ENCODE measurements at places on chromosomes 2 and 18. TPM values are rescaled to one million over a fixed set of nuclear protein-coding genes. Genes with fewer than 3 reads are reported as not detected.
A peak's percentile ranks its signal among the peaks of the same experiment; 100 is the strongest.

DNA sequence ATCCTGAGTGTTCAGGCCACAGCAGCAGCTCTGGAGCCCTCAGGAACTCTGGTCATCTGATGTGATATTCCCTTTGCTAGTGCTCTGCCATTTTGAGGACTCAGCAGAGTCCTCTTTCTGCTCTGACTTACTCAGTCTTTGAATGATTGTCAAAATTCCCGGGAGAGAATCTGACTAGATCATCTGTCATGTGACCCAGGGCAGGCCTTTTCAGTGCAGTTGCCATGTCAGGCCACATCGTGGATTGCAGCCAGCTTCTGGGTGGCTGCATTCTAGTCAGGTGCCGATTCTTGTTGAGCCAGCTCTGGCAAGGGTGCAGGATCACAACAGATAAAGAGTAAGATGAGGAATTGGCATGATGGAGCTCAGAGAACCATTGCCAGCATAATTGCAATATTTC is 795.6 kb downstream of the CPS1 start:
- no peak for DNase-seq

IL1B gene
- total RNA-seq = not detected

GRCh38 chr18:26073758-26074157 is 16.7 kb downstream of the SS18 start:
- no peak for DNase-seq

GRCh38 chr2:189835855-189836558 is 51.8 kb downstream of the PMS1 start:
- DNase-seq = no peak

DNA sequence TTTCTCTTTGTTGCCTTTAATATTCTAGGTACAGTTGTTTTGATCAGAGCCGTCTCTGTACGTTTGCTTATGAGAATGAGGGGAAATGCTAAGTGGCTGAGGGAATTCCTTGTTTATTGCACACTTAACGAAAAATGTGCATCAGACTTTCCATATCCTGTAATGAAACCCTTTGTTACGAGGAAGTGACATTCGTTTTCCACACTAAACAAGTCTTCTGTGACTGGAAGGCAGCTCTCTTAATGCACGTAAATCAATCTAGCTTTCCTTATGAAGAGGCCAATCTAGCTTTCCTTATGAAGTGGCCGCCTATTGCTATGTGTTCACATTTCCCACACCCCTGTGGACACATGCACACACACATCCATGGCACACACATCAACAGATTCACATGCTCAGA is 186.2 kb downstream of the SNTG2 start:
- DNase-seq = no peak

- peak; percentile 100 for DNase-seq
These were observed at the start of gene IFT172 for GRCh38 chr2:27489498-27490397. Gene IFT172 (minus strand): TSS chr2:27489743. CDS start chr2:27489653, 90 bp downstream.

CDKL4 gene
- total RNA-seq = 0.24 TPM

KCNE4 gene
- not detected for total RNA-seq

DNA sequence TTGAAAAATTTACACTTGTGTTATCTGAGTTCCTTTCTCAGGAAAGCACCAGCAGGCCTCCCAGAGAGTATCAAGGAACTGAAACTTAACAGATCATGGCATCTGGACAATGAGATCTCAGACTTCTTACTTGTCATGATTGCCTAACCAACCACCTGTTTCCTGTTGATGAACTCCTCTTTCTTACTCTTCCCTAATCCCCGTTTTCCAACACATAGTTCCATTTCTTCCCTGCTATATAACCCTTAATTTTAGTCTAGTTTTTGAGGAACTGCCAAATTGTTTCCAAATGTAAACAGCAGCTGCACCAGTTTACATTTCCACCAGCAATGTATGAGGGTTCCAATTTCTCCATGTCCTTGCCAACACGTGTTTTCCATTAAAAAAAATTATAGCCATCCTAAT is 6.1 kb upstream of the FAM171B start:
- DNase-seq = no peak

- DNase-seq = no peak
These were observed 91.2 kb downstream of the TAF4B start for GRCh38 chr18:26317398-26317797.

DNA sequence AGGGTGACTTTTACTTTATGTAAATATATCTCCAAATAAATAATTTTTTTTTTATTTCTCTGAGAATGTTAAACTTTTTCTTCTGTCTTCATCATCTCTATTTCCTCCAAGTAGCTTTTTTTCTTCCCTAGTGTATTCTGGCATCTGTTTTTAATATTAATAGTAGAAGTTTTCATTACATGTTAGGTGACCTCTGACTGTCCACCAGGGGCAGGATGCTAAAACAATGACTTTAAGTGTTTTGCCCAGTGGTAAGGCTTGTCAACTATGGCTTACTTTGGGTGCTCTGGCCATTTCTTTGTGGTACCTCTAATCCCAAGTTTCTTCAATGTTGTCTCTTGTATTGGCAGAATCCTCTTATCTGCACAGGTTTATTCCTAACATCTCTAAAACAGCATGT is 127.1 kb downstream of the SRBD1 start:
- DNase-seq = peak; percentile 56

SPATA3 gene
- not detected for total RNA-seq

GRCh38 chr2:161379740-161380139 is 36.4 kb upstream of the TBR1 start:
- no peak for DNase-seq

- peak; percentile 82 for DNase-seq
These were observed 214.8 kb downstream of the SP3 start for GRCh38 chr2:173750353-173750801.

LOXHD1 gene
- 0.17 TPM for total RNA-seq

COL4A4 gene
- total RNA-seq = 3.1 TPM

- DNase-seq = no peak
These were observed 29.6 kb upstream of the ITGAV start for GRCh38 chr2:186560254-186560653.

ASPRV1 gene
- total RNA-seq = 1.4 TPM

DNA sequence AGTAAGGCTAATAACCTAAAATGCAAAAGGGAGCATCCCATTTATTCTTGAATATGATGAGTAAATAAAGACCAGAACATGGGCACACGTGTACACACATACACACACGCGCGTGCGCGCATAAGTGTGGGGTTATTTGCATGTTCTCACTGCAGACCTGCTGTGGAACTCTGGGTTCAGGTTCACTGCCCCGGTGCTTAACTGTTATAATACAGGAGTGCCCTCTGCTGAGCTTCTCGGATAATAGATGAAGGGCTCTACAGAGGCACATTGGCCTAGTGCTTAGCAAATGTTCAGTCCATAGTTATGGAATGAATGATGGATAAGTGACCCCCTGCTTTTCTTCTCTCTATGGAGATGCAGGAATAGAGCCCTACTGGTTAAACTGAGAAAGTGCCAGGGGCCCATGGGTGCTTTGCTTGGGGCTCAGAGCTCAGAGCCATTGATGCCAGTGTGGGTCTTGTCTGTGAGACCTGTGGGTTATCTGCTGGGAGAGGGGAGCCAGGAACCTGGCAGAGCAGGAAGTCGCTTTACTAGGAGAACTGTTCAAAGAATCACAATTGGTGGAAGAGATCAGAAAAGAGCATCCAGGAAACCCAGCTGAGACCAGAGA is 3.6 kb upstream of the ARL4C start:
- peak; percentile 78 for DNase-seq

DNAJB2 gene
- 25.5 TPM for total RNA-seq

PCARE gene
- total RNA-seq = not detected

- DNase-seq = peak; percentile 96
These were observed 2.2 kb downstream of the NXPH2 start for GRCh38 chr2:138777996-138778395.

GRCh38 chr2:174682578-174683391 is 81.5 kb downstream of the CHRNA1 start:
- DNase-seq = peak; percentile 82

DNA sequence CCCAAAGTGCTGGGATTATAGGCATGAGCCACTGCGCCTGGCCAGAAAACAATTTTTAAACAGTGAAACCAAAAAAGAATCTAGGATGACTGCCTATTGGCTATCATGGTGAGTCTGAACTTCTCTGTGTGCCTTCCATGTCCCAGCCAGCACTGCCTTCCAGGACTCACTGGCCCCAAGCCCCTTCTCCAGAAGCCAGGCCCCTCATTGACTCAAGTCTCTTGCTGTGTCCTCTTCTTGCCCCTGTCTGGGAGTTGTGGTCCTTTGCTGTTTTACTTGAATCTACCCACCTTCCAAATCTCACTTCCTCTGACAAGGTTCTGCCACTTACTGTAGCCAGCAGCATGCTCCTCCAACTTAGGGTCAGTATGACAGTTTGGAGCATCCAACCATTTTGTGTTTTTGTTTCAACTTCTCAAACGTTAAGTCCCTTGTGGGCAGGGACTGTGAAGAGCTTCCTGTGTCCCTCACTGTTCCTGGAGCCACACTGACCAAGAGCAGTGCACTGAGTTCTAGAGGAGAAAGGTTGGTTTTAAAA is 41.7 kb downstream of the ST3GAL5 start:
- no peak for DNase-seq

GRCh38 chr2:95075440-95076132 is 46.0 kb downstream of the MRPS5 start:
- no peak for DNase-seq

FER1L5 gene
- 0.27 TPM for total RNA-seq

PDCD1 gene
- total RNA-seq = 0.38 TPM

SNTG2 gene
- total RNA-seq = 56.0 TPM

GRCh38 chr2:239381709-239382134 is 19.1 kb downstream of the HDAC4 start:
- DNase-seq = peak; percentile 65

DNA sequence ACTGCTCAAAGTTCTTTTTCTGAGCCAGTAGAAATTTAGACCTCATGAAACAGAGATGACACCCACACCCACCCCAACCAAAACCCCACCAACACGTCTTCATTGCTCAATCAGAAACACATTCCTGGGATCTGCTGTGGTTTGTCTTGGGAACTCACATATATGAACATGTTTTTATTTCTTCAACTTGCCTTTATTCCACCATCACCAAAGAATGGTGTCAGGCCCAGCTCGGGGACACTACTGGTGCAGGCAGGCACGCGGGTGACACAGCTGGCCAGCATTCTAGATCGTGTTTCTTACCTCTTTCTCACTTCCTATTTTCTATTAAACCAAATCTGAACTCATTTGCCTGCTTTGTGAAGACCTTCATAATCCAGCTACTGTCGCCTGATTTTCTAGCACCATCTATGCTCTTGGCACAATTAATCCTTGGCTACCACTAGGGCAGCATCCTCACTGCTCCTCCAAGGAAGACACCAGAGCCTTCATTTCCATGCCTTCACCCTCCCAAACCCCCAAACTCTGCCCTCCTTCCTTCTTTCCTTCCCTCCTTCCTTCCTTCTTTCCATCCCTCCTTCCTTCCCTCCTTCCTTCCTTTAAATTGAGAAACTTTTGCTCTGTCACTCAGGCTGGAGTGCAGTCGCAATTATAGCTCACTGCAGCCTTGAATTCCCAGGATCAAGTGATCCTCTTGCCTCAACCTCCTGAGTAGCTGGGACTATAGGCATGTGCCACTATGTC is 157.1 kb downstream of the BCL2 start:
- DNase-seq = no peak

- no peak for DNase-seq
These were observed 63.3 kb upstream of the ASAP2 start for GRCh38 chr2:9143264-9143815.

DNA sequence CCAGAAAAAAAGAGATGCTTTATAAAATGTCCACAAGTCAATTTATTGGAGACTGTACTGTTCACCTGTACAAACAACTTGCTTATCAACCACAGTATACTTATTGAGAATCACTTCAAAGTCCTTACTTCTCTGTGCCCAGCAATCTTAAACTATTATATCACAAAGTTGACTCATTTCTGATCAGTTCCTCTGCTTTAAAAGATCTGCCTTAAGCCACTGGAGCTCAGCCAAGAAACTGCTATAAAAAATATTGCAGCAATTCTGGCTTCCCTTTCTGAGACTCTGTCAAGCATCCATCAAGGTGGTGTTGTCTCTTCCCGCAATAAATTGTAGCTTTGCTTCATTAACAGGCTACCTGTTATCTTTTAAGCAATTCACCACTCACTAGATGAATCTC is 375.2 kb upstream of the SPHKAP start:
- DNase-seq = no peak

- DNase-seq = no peak
These were observed 92.6 kb upstream of the CERS6 start for GRCh38 chr2:168363347-168364092.

DNA sequence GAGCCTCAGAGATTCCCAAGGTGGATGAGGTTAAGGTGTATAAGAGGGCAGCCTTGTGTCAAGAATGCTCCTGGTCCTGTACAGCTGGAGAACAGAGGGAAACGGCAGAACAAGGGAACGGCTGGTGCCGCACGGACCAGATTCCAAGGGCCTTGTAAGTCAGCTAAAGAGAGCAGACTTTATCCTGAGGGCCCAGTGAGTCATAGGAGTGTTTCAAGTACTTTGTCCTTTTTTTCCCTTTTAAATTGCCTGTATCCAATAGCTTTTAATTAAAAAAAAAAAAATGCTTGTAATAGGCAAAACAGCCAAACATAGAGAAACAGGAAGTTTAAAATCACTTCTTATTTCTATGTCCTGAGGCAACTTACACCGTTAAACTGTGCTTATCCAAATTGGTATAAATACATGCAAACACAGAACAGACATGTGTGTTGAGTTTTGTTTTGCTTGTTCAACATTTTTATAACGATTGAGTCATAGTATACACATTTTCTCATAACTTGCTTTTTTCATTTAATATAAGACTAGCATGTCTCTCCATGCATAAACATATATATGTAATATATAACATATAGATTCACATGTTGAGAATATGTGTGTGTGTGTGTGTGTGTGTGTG is 42.1 kb upstream of the EVA1A start:
- DNase-seq = no peak

DNA sequence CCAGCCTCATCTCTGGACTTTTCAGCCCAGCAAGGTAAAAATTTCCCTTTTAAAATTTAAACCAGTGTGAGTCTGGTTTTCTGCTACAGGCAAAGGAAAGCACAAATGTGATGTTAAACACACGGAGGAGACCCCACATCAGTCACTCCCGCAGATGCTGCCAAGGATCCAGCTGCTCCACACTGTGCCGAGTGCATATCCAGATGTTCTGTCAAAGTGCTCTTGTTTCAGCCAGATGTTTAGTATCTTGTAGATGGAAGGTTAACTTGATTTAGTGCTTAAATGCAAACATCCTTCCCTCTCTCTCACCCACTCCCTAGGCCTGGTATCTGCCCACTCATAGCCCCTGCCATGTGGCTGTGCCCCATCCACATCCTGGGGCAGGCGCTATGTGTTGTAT is 15.8 kb upstream of the ATOH8 start:
- DNase-seq = no peak

- no peak for DNase-seq
These were observed 77.5 kb downstream of the CDK15 start for GRCh38 chr2:201883606-201884369.

LYG1 gene
- total RNA-seq = not detected

POTEI gene
- 0.56 TPM for total RNA-seq

- peak; percentile 52 for DNase-seq
These were observed 253.2 kb upstream of the SP5 start for GRCh38 chr2:170461889-170462288.

NFE2L2 gene
- 35.0 TPM for total RNA-seq

- no peak for DNase-seq
These were observed 4.1 kb downstream of the MYCN start for GRCh38 chr2:15944325-15945017.

PID1 gene
- total RNA-seq = 4.0 TPM

GRCh38 chr2:219893541-219893940 is 266.1 kb downstream of the SLC4A3 start:
- DNase-seq = no peak

LYG2 gene
- total RNA-seq = not detected

GRCh38 chr2:143399631-143400069 is 270.4 kb downstream of the ARHGAP15 start:
- no peak for DNase-seq

Data from GM23338 (cell line).